ENCODE measurements at places on chromosomes 7 and 10.
A peak's percentile ranks its signal among the peaks of the same experiment; 100 is the strongest.

DNA sequence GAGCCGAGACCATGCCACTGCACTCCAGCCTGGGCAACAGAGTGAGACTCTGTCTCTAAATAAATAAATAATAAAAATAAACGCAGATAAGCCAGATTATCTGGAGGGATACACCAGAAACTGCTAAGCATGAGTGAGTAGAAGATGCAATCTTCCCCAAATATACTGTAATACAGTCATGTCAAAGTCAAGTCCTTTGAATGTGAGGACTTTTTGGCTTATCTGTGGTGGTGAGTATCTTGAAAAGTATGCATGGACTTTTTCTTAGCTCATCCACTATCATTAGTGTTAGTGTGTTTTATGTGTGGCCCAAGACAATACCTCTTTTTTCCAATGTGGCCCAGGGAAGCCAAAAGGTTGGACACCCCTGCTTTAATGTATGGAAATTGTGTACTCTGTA lies 44.7 kb upstream of the PITRM1 start:
- no peaks in the 10 kb centered on the region for H3K36me3 ChIP-seq
- no peak for DNase-seq
- H3K4me1 ChIP-seq, result peaks cover 5% of the 10 kb centered on the region
- no peak overlapping the region for H3K27ac ChIP-seq
- no peak overlapping the region for H3K4me3 ChIP-seq
- H3K27me3 ChIP-seq, result peaks cover 18% of the 10 kb centered on the region

GRCh38 chr10:6474871-6475270 lies 105.2 kb downstream of the PRKCQ start:
- DNase-seq, result no peak
- H3K4me1 ChIP-seq, result peaks cover 70% of the 10 kb centered on the region
- H3K36me3 ChIP-seq, result peaks cover 70% of the 10 kb centered on the region
- H3K4me3 ChIP-seq, result peak overlapping the region; percentile 82
- peak overlapping the region; percentile 99 for H3K27ac ChIP-seq

DNA sequence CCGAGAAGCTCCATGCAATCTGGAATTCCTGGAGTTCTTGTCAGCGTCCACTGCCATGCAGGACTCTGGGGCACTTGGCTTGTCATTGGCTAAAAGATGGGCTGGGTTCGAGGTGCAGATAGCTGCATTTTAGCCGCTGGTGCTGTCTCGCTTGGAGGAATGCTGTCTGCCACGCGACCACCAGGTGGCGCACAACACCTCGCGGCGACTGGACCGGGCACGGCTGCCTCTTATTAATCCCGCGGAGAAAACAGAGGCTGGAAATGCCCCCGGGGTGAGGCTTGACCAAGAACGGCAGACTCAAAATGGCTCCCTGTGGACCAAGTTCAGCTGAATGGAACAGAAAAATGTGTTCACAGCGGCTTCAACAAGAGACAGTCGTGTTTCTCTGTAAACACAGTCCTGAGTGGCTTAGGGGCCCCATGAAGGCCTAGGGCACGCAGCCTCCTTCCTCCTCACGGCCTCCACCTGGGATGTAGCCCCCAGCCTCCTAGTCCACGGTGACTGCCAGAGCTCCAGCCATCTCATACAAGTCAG lies 46.2 kb downstream of the AOC1 start:
- H3K36me3 ChIP-seq, result peaks cover 5% of the 10 kb centered on the region
- DNase-seq, result peak; percentile 79
- peaks cover 67% of the 10 kb centered on the region for H3K27me3 ChIP-seq

DNA sequence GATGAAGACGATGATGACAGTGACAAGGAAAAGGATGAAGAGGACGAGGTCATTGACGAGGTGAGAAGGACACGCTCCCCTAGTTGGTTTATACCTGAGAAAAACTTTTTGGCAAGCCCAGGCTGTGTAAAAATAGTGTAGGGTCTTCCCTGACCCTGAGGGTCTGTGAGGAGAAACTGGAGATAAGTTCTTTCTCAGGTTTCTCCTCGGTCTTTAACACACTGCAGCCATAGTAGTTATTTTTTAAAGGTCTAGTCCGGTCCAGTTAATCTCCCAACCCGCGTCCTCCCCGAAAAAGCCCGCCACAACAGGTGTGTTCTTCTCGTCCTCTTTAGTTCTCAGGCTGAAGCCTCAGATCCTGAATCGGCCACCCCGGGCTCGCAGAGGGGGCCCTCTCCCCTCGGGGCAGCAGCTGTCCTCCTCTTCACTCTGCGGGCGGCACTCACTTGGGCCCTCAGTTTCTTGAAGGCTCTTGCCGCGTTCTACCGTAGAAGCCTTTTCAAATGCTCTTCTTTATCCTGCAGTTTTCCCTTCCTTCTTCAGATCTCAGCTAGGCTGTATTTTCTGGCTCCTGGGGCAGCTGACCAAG lies 411 bp downstream of the BCCIP start:
- peaks cover 19% of the 10 kb centered on the region for H3K36me3 ChIP-seq
- peaks cover 47% of the 10 kb centered on the region for H3K4me1 ChIP-seq
- no peak overlapping the region for H3K4me3 ChIP-seq
- no peaks in the 10 kb centered on the region for H3K27me3 ChIP-seq
- no peak overlapping the region for H3K27ac ChIP-seq

- H3K27ac ChIP-seq, result no peak overlapping the region
- no peaks in the 10 kb centered on the region for H3K27me3 ChIP-seq
- no peak overlapping the region for H3K4me3 ChIP-seq
- H3K4me1 ChIP-seq, result peaks cover 7% of the 10 kb centered on the region
- peak; percentile 23 for DNase-seq
- peaks cover 10% of the 10 kb centered on the region for H3K36me3 ChIP-seq
Observed at GRCh38 chr7:155009570-155010157, 6.7 kb upstream of the PAXIP1 start.

DNA sequence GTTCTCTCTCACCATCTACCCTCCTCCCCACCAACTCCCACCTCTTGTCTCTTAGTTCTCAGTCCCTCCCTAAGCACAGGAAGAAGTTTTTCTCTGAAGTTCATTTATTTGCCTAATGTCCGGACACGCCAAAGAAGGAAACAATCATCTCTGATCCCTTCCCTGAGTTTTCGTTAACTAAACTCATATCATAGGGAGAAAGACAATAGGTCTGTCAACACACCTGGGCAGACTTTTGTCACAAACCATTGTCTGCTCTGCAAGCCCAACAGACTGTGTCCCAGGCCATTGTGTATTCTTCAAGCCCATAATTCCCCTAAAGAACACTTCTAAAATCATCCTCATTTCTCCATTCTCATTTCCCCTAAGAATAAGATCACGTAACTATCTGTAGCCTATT lies 691.0 kb upstream of the MBL2 start:
- H3K4me1 ChIP-seq, result no peaks in the 10 kb centered on the region
- no peaks in the 10 kb centered on the region for H3K27me3 ChIP-seq
- no peak overlapping the region for H3K27ac ChIP-seq
- H3K36me3 ChIP-seq, result no peaks in the 10 kb centered on the region

- H3K27me3 ChIP-seq, result no peaks in the 10 kb centered on the region
- no peaks in the 10 kb centered on the region for H3K4me1 ChIP-seq
- no peaks in the 10 kb centered on the region for H3K36me3 ChIP-seq
Observed at GRCh38 chr7:104529567-104529966, 201.2 kb downstream of the LHFPL3 start.

DNA sequence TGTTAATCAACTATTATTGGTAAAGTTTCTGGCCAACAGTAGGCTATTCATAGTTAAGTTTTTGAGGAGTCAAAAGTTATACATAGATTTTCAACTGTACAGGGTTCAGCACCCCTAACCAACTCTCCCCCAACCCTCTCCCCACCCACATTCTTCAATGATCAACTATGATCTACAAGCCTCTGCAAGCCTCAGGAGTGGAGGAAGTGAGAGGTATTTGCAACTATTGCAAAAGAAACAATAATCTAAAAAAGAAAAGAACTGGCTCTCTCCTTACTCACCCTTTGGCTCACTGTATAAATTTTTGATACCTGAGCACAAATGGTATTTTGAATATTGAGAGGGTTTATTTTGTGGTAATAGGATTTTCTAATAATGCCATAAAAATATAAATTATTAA lies 179.8 kb downstream of the IPMK start:
- H3K4me3 ChIP-seq, result no peak overlapping the region
- H3K27me3 ChIP-seq, result peaks cover 8% of the 10 kb centered on the region
- no peak overlapping the region for H3K27ac ChIP-seq
- H3K4me1 ChIP-seq, result no peaks in the 10 kb centered on the region
- H3K36me3 ChIP-seq, result no peaks in the 10 kb centered on the region

- DNase-seq, result no peak
- no peaks in the 10 kb centered on the region for H3K27me3 ChIP-seq
- H3K4me3 ChIP-seq, result no peak overlapping the region
- peaks cover 11% of the 10 kb centered on the region for H3K36me3 ChIP-seq
Observed at GRCh38 chr10:12717981-12718707, 283.4 kb downstream of the CCDC3 start.

DNA sequence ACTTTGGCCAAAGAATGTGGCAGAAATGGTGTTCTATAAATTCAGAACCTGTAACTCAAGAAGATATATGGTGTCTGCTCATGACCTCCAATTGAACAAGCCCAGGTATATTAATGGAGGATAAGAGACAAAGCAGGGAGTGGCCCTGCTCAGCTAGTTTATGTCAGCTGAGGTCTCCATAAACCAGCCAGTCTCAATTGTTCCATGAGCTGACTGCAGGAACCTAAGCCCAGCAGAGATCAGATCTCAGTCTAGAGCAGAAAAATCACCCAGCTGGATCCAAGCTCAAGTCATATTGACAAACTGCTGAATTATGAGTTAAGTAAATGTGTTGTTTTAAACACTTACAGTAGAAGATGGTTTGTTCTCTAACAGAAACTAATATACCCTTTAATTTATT lies 105.5 kb upstream of the SGCE start:
- H3K36me3 ChIP-seq, result no peaks in the 10 kb centered on the region
- H3K4me3 ChIP-seq, result no peak overlapping the region

DNA sequence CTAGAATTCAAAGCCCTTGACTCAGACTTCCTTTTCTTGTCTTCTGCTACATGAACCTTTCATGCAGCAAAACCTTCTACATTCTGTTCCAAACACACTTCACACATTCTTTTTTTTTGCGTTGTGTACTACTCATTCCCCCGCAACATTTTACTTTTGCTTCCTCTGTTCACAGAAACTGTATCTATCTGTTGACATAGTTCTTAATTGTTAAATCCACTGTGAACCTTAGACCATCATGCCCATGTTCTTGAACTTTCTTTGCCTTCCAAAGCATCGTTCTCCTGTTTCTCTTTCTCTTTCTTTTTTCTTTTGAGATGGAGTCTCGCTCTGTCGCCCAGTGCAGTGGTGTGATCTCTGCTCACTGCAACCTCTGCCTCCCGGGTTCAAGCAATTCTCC lies 14.2 kb downstream of the CCSER2 start:
- H3K4me1 ChIP-seq, result peaks cover 50% of the 10 kb centered on the region
- H3K4me3 ChIP-seq, result peak overlapping the region; percentile 78
- H3K27me3 ChIP-seq, result no peaks in the 10 kb centered on the region
- H3K36me3 ChIP-seq, result peaks cover 18% of the 10 kb centered on the region

- no peak overlapping the region for H3K4me3 ChIP-seq
- H3K27me3 ChIP-seq, result no peaks in the 10 kb centered on the region
- no peak overlapping the region for H3K27ac ChIP-seq
- H3K36me3 ChIP-seq, result peaks cover 2% of the 10 kb centered on the region
- H3K4me1 ChIP-seq, result peaks cover 35% of the 10 kb centered on the region
Observed at GRCh38 chr7:1823376-1824150, 153.5 kb downstream of the ELFN1 start.

- no peaks in the 10 kb centered on the region for H3K36me3 ChIP-seq
- DNase-seq, result no peak
- no peaks in the 10 kb centered on the region for H3K27me3 ChIP-seq
- no peaks in the 10 kb centered on the region for H3K4me1 ChIP-seq
Observed at GRCh38 chr7:78863281-78863680, 590.2 kb downstream of the MAGI2 start.

DNA sequence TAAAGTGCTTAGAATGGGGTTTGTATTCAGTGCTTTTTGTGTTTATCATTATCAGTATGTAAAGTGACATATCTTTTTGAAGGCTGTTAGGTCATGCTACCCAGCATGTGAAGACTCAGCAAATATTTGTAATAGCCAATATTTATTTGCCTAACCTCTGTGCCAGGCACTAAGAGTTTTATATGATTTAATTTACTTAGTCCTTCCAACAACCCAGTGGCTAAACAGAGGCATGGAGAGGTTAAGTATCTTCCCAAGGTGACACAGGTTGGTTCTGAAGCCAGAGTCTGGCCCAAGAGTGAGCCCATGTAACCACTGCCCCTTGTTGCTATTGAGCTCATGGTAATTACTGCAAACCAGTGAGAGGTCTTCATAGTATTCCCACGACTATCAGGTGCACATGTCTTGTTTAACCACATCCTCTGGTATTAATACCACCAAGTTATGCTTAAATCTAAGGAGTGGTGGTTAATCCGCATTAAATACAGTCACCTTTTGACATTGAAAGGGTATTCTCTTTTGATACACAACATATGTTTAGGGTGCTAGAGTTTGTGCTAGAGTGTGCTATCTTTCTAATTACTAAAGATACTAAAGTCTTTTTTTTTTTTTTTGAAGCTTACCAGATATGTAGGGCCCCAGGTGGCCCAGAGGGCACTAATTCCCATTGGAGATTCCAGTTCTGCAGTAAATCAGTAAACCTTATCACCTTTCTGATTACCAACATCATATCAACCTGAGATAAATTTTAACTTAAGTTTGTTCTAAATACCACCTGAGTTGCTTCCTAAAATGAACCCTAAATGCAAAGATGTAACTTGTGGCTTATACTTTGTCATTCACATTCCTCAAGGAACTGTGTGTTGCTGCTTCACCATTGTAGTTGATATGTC lies 2.9 kb downstream of the ADD3 start:
- H3K4me1 ChIP-seq, result peaks cover 63% of the 10 kb centered on the region
- H3K4me3 ChIP-seq, result no peak overlapping the region
- no peaks in the 10 kb centered on the region for H3K27me3 ChIP-seq

DNA sequence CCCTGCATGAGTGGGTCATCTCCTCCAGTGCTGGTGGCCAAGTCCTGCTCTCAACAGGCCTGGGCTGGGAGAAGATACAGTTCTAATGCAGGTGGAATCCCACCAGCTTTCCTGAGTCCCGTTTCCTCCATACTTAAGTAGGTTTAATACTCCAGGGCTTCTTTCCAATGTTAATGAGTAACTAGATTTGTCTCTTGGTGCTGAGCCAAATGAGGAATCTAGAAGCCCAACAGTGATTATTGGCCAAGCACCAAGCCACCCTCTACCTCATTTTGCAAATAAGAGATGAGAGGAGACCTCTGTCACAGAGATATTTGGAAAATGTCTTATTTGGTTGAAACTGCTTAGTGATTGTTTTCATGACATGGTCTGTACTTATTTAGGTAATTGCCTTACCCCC lies 37.1 kb downstream of the STARD3NL start:
- DNase-seq, result no peak
- H3K27ac ChIP-seq, result no peak overlapping the region
- H3K36me3 ChIP-seq, result peaks cover 14% of the 10 kb centered on the region
- peaks cover 37% of the 10 kb centered on the region for H3K4me1 ChIP-seq

- DNase-seq, result no peak
- H3K27me3 ChIP-seq, result no peaks in the 10 kb centered on the region
- peaks cover under 1% of the 10 kb centered on the region for H3K36me3 ChIP-seq
- H3K4me1 ChIP-seq, result no peaks in the 10 kb centered on the region
- no peak overlapping the region for H3K27ac ChIP-seq
Observed at GRCh38 chr7:75536491-75536890, 44.4 kb downstream of the SPDYE5 start.

- no peak overlapping the region for H3K4me3 ChIP-seq
- DNase-seq, result no peak
- H3K36me3 ChIP-seq, result peaks cover 5% of the 10 kb centered on the region
- H3K27me3 ChIP-seq, result peaks cover 10% of the 10 kb centered on the region
- no peak overlapping the region for H3K27ac ChIP-seq
- H3K4me1 ChIP-seq, result peaks cover 22% of the 10 kb centered on the region
Observed at GRCh38 chr7:80153446-80153845, 18.8 kb downstream of the GNAI1 start.
